ENCODE measurements at places on chromosomes 7 and 10.
A peak's percentile ranks its signal among the peaks of the same experiment; 100 is the strongest.

DNA sequence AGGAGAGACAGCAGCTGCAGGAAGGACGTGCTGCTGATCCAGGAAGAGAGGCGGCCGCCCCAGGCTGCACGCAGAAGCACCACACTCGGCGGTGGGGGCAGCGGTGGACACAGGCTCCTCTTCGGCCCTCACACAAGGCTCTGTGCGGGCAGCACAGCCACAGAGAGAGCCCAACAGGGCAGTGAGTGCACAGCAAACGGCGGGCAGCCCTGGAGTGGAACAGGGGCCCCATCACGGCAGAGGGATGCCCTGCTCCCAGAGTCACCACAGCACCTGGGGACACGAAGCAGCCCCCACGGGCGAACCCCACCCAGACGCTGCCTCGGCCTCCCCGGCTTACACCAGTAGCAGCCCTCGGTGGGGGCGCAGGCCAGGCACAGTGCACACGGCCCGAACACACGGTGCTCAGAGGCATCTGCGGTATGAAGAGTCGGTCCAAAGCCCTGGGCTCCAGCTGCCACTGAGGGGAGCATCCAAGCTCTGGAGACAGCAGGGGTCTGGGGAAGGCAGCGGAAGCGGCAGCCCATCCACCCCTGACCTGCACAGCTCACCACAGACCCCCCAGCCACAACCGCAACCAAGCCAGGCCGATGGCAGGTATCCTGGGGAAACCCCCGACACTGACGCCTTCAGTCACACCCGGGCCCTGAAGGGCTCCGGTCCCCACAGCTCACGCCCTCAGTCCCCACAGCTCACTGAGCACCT, 16.8 kb downstream of the NUDT1 start:
- DNase-seq = no peak

GRCh38 chr10:52115823-52116222, 198.3 kb upstream of the DKK1 start:
- no peak for DNase-seq

DNA sequence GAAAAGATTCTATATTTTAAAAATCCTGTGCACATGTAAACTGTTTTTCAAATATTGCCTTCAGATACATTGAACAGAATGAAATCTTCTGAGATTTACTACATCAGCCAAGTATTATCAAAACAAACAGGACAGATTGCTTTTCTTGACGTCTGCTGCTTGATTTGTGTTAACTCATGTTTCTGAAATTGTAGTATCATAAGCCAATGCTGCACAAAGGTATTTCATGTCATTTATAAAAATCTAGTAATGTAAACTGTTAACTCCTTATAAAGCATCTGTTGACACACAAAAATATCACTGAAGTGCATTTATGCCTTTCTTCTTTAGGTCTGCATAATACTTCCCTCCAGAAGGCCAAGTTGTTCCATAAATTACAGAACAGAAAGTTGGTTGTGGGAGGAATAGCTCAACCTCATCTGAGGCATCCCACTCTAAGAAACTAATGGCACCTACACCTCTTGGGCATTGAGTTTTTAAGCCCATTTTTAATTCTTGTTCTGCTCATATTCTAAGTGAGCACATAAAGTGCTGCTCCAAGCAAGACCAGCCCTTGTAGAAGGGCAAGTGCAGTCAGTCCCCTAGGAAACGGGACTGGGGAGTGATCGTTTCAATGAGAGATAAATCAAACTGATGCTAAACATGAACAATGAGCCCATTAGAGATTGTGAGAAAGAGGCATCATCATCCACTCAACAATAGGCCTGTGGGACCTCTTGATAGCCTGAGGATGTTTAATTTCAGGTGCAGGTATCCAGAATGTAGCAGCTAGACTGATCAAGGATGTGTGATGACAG, 28.5 kb downstream of the CAV1 start:
- DNase-seq = no peak

- no peak for DNase-seq
These were observed 370.3 kb upstream of the LRRN3 start for GRCh38 chr7:110720626-110721025.

GRCh38 chr10:92103376-92104090, 180.0 kb downstream of the BTAF1 start:
- no peak for DNase-seq

- DNase-seq = no peak
These were observed 324.7 kb downstream of the TCERG1L start for GRCh38 chr10:130986846-130987245.

DNA sequence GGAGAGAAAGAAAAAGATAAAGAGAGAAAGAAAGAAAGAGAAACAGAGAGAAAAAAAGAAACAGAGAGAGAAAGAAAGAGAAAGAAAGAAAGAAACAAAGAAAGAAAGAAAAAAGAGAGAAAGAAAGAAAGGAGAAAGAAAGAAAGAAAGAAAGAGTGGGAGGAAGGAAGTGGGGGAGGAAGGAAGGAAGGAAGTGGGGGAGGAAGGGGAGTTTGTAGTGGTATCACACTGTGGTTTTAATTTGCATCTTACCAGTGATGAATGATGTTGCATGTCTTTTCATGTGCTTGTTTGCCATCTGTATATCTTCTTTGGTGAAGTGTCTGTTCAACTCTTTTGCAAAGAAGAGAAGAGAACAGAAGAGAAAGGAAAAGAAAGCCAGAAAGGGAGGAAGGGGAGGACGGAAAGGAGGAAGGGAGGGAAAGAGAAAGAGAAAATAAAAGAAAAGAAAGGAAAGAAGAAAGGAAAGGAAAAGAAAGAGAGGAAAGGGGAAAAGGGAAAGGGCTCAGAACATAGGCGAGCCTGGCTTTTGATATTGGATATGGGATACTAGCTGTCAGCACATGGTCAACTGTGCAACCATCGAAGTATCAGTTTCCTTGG, 79.2 kb upstream of the FRMD4A start:
- no peak for DNase-seq

GRCh38 chr10:60139798-60140566, 233.6 kb upstream of the CCDC6 start:
- DNase-seq = no peak

DNA sequence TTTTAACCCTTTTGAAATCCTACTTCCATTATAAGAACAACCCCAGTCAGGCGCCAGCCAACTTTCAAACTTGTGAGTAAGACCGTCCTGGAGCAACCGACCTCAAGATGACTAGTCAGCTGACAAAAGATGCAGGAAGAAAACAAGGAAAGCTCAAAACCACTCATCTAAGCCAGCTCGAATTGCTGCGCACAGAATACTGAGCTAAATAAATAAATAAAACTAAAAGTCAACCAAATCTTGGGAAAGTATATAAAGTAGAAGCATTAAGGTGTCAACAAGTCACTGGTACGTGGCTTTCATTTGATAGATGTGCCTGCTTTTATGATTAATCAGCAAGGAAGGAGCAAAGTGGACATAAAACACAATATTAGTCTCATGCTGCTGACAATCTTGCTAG, 1269.8 kb downstream of the XPNPEP1 start:
- no peak for DNase-seq

- peak; percentile 64 for DNase-seq
These were observed 12.0 kb downstream of the LSM8 start for GRCh38 chr7:118195837-118196474.

DNA sequence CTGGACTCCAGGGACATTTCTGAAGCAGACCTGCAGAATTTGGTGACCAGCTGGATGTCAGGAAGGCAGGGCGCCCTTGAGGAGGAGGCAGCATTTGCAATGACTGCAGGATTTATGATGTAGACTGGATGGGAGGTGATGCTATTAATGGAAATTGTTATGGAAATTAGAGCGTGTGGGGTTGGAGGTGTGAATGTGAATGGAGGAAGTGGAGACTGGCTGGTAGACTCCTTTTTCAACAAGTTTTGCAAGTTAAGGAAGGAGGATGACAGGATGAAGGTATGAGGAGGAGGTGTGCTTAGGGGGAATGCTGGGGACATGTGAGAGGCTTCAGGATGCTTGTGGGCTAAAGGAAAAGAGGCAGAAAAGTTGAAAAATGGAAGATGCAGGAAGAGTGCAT, 137.0 kb downstream of the TMEM178B start:
- no peak for DNase-seq

- DNase-seq = no peak
These were observed 164.6 kb downstream of the GRK5 start for GRCh38 chr10:119371704-119372663.

DNA sequence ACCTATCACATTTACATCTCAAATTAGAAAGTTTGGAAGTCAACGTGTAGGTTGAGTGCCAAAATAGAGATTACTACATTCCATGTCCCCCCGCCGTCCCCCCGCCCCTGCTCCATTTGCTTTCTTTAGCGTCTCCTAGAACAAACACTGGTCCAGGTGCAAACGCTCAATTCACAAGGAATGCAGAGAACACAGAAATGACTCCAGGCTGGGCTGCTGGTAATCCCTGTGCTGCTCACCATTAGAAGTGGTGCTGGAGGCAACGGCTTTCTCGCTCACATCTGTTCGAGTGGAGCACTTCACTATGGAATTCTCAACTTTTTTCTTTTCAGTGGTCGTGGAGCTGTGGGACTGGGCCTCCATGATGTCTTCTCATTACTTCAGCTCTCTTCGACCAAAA, 14.1 kb downstream of the GLI3 start:
- no peak for DNase-seq

DNA sequence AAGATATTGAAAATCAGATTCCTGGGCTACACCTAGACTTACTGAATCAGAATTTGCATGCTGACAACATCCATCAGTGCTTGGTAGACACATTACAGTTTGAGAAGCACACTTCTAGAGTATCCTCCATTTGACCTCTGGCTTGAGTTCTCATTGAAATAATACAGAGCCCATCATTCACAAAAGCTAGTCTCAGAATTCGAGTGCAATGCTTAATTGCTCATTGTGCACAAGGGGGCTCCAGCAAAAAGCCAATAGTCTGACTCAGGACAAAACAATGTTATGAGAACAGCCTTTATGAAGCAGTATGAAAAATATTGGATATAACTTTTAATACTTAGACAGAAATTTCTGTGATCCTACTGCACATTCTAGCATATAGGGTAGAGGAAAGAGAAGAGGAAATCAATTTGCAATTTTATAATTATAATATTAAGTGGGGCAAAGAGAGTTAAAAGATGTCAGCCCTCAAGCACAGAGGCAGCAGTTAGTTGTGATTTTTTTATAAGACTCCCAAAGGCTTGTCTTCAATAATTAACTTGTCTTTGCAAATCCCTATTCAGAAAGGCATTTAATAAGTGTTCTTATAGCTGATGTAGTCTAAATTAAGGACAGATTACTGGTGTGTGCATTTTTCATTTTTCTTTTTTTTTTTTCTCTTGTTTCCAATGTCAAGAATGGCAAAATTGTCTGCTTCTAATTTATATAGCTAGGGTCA, 105.8 kb upstream of the ANK3 start:
- no peak for DNase-seq

GRCh38 chr7:129615018-129615417, 3.5 kb downstream of the NRF1 start:
- no peak for DNase-seq

- no peak for DNase-seq
These were observed 84.9 kb downstream of the TCERG1L start for GRCh38 chr10:131226446-131227162.

- no peak for DNase-seq
These were observed 32.3 kb upstream of the DNAJB12 start for GRCh38 chr10:72386916-72387586.

- no peak for DNase-seq
These were observed 7.3 kb downstream of the ZNF503 start for GRCh38 chr10:75394221-75394620.

GRCh38 chr10:71771821-71772617, 1.3 kb downstream of the VSIR start:
- peak; percentile 66 for DNase-seq

- DNase-seq = no peak
These were observed 78.1 kb downstream of the PRKCQ start for GRCh38 chr10:6501931-6502330.

- DNase-seq = no peak
These were observed 31.6 kb upstream of the AGMO start for GRCh38 chr7:15593382-15593781.

GRCh38 chr10:69789164-69789576, 12.5 kb upstream of the COL13A1 start:
- DNase-seq = no peak

DNA sequence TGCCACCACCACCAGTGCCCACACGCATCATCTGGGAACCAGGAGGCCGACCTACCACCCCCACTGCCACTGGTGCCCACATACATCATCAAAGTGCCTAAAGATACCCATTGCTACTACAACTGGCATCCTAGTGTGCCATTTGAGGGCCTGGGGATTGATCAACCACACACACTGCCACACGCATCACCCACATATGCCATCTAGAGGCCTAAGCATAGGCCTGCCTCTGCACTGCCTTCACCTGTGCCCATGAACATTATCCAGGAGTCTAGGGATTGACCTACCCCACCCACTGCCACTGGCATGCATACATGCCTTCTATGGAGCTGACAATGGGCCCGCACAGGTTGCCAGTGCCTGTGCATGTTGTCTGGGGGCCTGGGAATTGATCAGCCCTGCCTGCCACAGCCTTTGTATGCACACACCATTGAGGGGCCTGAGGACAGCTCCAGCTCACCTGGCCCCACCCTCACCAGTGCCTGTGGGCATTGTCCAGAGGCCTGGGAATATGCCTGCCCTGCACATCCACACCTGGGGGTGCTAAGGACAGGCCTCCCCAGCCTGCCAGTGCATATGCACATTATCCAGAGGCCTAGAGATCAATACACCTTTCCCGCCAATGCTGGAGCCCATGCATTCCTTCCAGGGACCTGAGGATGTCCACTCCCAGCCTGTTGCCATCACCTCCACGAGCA, 64.3 kb upstream of the TRIL start:
- no peak for DNase-seq

GRCh38 chr10:35334297-35334696, 2.0 kb upstream of the CCNY start:
- no peak for DNase-seq

DNA sequence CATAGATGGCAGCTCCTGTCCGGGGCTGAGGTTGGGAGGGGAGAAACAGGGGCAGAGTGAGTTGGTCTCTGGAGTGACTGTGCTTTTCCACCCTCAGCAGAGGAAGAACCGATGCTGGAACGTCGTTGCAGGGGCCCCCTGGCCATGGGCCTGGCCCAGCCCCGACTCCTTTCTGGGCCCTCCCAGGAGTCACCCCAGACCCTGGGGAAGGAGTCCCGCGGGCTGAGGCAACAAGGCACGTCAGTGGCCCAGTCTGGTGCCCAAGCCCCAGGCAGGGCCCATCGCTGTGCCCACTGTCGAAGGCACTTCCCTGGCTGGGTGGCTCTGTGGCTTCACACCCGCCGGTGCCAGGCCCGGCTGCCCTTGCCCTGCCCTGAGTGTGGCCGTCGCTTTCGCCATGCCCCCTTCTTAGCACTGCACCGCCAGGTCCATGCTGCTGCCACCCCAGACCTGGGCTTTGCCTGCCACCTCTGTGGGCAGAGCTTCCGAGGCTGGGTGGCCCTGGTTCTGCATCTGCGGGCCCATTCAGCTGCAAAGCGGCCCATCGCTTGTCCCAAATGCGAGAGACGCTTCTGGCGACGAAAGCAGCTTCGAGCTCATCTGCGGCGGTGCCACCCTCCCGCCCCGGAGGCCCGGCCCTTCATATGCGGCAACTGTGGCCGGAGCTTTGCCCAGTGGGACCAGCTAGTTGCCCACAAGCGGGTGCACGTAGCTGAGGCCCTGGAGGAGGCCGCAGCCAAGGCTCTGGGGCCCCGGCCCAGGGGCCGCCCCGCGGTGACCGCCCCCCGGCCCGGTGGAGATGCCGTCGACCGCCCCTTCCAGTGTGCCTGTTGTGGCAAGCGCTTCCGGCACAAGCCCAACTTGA, 2.7 kb downstream of the REPIN1 start:
- no peak for DNase-seq

GRCh38 chr10:44282626-44283300, 102.1 kb downstream of the CXCL12 start:
- DNase-seq = no peak

GRCh38 chr10:110610308-110610774, 33.8 kb upstream of the RBM20 start:
- DNase-seq = peak; percentile 47

Data from mucosa of gallbladder (tissue), 1 donor.